Ovary (tissue), 10 donors: ENCODE measurements at places on chromosomes 2 and 18.

DNA sequence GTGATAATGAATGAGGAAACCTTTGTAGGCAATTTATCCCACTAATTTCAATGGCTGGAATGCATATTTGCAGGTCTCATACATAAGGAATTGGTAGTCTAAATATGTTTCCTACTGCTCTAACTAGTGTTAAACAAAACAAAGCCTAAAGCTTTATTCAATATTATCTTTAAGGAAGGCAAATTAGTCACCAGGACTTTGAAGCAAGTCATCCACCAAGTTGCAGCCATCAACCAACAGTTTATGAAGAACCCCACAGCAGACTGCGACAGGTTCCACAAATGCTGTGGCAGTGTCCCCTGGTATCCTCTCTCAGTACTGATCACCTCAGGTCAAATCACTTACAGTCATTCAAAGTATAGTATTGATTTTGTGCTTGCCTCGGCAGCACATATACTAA, 181.5 kb upstream of the ZFP36L2 start:
- DNase-seq: no peak

GRCh38 chr2:122251158-122251557, 495.7 kb downstream of the TSN start:
- DNase-seq: no peak

- no peak for DNase-seq
Observed at GRCh38 chr18:48422947-48423378, 13.8 kb upstream of the ZBTB7C start.

DNA sequence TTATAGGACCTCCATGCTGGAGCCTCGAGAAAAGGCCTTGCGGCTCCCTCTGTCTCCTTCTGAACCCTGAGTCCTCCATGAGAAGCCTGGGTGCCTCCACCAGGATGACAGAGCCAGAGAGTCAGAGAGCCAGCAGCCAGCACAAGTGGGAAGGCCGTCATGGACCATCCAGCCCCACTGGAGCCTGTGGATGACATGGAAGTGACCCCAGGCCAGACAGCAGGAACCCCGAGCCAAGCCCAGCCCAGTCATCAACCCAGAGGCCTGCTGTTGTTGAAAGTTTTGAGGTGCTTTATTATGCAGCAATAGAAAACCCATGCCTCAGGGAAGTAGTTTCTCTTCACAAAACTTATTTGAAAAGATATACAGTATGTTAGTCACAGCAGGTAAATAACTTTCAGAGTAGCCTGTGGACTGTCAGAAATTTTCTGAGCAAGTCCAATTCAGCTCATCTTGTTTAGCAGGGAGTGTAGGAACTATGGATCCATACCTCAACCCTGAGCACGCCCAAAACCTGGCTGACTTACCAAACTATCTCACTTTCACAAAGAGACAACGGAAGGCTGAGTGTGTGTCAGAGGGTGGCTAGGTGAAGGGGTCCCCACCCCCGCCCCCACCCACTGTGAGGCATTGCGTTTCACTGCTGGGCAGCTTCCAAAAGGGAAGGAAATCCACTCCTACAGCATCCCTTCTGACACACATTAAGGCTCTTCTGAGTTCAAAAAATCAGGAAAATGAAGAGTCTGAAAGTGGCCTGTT, 79.9 kb upstream of the NDUFV2 start:
- no peak for DNase-seq

GRCh38 chr2:161204846-161205245, 44.6 kb downstream of the TANK start:
- no peak for DNase-seq

DNA sequence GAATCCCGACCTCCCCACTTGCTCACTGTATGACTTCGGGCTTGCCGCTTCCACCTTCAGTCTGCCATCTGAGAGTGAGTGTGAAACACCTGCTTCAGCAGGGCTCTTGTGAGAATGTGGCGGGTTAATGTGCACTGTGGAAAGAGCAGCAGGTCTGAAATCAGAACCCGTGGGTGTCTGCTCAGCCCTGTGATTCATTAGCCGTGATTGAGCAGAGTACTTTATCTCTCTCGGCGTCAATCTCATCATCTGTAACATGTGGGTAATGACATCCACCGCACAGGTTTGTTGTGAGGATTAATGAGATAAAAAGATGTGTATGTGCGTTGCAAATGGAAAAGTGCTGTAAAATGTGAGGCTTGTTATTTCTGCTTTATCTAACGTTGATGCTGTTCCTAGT, 128.6 kb downstream of the LRATD1 start:
- no peak for DNase-seq

GRCh38 chr2:128304715-128305554, 13.7 kb downstream of the HS6ST1 start:
- DNase-seq: peak; percentile 95

DNA sequence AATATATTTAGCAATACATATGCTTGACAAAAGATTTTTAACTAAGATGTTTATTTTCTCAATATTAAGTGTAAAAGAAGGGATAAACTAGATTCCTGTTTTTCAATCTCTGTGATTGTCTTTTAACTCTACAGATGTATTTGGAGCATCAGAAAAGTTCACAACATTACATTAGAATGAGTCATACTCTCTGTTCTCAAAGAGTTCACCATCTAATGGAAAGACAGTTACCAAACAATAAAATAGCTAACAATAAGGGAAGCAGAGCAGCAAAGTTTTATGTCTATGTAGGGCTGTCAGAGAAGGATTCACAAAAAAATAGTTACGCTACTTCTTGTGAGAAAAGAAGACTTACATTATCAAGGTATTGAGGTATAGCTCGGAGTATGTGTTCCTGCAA, 109.2 kb upstream of the MAP2 start:
- DNase-seq: no peak

DNA sequence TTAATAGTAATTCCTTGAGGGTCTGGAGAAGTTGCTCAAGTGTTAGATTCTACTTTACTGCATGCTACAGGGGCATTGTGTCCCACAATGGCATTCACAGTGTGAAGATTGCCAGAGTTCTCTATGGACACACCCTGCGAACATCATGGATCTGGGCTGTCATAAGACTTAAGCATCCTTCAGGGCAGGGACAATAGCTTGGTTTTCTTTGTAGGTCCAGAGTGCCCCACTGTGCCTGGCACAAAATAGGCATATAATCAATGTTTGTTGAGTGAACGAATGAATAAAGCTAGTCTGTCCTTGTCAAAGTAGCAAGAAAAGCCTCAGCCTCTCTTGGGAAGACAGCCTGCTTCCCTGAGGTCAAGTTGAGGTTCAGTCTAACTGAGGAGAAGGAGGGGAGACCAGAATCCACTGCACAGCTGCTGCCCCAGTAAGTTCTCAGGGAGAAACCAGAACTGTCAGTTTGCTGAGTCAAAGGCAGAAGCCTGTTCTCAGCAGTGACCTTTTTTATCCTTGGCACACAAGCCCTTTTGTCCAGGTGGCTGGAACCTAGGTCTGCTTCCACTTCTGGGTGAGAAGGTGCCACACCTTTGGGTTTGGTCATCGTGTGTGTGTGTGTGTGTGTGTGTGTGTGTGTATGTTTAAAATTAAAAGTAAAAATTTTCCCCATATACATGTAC, 15.0 kb downstream of the INPP4A start:
- no peak for DNase-seq

DNA sequence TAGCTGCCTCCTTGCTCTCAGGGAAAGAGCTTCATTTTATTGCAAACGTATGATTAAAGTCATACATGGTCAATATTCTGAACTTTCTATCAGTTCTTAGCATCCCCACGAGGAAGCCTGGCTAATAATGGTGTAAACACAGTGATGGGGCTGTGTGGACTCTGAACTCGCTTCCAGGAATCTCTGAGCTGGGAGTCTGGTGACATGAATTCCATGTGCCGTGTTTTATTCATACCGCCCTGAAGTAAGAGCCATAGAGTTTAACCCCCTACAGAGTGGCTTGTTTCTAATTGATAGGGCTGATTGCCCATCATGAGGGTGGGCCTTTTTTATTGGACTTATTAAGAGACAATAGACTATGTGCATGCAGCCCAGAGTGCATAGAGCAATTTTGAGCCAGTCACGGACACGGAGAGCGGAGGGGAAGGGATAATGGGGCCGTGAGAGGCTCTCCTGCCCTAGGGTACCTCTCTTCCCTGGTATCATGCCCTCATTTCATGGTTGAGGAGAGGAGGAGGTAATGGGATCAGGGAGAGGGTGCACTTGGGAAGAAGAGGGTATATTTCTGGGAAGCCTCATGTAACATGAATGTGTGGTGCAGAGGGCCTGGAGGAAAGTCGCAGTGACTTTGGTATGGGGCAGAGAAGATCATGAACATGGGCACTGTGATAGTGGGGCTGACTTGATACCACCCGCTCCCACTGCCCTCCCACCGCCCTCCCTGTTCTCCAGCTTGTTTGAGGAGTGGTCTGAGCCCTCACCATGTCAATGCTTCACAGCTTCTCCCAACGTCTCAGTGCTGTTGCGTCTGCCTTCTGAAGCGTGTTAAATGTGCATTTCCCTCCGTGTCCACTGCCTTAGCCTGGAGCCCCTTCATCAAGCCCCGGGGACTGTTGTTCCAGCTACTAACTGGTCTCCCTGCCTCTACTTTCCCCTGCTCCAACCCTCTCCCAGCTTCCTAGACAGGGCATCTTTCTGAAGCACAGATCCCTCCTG, 73.2 kb downstream of the IL1R2 start:
- no peak for DNase-seq

DNA sequence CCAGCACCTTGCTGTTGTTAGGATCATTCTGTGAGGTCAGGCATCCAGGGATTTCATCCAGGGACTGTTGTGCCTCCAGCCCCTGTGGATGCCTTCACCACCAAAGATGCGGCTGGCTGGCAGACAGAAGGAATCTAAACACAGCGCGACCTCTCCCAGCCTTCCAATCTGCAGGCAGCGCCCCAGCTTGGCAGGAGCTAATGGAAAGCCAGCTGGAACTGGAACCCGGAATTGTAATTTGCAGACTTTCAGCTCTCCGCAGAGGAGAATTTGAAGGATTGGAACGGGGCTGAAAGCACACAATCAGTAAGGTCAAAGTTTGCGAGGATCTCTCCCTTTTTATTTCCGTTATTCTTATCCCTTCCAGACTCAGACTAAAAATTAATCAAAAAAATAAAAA, 127.8 kb downstream of the TRIB2 start:
- DNase-seq: peak; percentile 28

DNA sequence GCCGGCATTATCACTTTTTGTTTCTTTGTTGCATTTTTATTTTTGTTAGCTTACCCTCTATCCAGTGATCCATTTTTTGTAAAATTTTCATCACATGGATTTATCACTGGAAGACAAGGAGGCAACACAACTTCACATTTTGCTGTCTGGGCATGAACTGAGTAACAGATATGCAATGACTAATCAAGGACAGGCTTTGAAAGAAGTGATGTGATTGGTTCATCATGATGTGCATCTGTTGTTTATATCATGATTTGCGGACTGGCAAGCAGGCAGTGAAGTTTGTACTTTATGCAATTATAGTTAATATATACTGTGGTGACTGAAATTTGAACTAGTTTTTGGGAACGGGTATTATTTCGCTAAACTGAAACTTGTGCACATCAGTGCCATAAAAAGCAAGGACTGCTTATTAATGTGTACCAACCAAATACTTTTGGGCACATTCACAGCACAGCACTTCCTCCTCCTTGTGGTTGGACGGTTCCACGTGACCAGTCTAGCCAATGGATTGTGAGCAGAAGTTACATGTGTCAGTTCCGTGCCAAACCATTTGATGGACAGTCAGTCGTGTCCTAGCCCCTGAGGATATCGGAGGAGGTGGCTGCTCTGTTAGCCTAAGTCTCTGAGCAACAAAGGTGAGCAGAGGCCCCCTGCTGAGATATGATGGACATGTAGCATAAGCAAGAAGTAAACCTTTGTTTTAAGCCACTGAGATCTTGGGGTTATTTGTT, 201.4 kb upstream of the SIX2 start:
- no peak for DNase-seq

DNA sequence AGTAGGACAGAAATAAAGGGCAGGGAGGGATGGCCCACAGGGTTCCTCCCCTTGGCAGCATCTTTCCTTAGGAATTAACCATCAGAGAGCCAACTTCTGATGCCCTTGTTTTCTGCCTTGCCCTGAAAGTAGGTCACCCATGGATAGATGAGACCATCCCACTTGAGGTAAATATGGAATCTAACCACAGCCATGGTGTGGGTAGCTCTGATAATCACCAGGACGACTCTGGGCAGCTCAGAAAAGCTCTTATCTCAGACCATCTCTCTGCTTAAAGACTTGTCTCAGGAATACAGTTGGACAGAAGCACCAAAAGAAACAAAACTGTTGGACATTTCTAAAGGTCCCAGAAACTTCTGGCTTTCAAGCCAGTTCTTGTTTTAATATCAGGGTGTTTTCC, 101.4 kb upstream of the CELF4 start:
- DNase-seq: no peak

DNA sequence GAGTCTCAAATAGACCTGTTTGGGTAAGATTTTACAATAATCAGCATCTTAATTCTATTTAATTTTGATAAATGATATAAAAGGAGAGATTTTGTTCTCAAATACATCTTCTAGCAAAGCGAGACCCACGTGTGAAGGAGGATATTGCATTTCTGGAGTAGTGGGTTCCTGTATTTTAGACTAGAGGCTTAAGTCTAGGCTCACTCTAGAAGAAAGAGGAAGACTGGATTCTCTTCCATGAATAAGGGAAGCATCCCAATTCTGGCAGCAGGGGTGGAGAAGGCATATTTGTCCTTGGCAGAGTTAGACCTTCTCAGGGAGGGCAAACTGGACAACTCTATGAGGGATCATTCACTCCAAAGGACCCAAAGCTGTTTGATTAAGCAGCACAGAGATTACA, 11.3 kb upstream of the FAM228A start:
- no peak for DNase-seq

GRCh38 chr2:160092445-160092844, 30.0 kb upstream of the PLA2R1 start:
- DNase-seq: no peak

- no peak for DNase-seq
Observed at GRCh38 chr2:29950481-29950880, 29.1 kb upstream of the ALK start.

DNA sequence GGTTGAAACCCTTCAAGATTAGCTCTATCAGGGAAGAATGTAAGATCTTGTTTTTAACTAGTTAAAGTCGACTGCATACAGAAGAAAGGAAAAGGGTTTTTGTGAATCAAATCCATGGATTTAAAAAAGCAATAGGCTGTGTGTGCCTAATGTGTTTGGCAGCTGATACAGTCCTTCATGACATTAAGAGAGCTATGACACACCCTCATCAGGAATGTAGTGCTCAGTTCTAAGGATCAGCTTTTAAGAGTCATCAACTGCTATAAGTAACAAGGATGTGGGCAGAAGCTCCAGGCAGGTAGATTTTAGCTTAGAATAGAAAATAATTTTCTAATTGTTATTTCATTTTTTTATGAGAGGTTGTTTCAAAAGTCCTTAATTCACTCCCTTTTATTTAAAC, 52.9 kb downstream of the PPP1R1C start:
- DNase-seq: no peak

DNA sequence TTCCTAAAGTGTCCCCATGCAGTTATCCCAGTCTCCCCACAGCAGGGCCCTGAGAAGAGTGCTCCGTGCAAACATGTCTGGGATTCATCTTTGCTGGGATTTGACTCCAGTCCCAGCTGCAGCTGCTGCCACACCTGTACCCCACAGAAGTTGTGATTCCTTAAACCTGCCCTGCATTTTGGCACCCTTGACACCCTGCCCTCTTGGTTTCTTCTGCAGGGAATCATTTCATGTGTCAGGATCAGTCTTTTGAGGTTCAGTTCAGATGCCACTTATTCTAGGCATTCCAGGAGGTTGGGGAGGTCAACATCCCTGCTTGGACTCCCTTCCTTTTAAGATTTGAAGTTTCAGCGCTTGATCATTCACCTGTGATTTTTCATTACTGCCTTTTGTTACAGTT, 108.3 kb downstream of the SPTBN1 start:
- DNase-seq: no peak
